ENCODE measurements at places on chromosomes 16 and 17.

DNA sequence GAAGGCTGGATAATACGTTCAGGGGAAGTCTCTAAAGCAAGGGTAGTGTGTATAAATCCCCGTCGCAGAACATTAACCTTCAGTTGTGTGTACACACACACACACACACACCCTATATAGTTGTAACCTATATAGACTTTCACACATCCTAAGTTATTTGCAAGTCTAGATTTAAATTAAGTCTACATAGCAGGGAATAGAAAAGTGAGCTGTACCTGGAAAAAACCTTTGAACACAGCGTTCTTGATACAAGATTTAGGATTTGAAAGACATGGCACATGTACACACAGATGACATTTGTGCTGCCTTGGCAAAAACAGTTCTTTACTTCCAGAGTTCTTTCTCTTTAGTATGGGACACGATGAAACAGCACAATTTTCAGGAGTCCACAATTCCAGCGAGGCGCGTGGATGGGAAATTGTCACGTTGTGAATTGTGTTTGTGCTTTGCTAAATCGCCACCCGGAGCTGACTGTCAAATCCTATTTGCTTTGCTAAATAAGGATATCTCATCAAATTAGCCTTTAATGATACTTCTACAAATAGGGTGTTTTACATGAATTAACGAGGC, 233.9 kb downstream of the MRTFB start:
- no peak for DNase-seq

DNA sequence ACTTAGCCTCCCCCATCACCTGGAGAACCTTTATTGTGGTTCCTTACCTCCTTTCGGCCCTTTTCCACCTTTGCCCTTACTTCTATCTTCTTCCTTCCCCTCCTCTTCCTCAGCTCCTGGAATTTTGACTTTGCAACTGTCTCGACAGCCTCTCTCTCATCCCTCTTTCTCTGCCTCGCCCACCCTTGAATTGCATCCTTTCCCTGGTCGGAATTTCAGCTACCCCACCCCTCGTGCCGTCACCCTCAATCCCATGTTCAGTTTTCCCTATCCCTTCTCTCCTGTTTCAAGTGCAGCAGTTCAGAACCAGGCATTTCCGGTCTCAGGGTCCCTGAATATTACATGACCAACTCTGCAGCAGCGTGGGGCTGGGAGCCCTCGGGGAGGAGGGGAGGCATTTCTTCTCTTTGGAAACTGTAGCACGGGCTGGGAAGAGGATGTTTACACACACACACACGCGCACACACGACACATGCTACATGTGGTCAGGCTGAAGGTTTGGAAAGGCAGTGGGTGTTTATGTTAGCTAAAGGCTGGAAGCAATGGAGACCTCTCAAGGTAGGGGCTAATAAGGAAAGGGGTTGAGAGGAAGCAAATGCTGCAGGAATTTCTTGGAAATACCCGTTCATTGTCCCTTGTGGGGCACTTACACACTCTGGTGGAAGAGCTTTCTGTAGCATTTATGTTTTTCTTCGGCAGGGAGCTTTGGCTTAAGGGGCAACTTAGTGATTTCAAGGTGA, 971 bp downstream of the MINK1 start:
- no peak for DNase-seq

DNA sequence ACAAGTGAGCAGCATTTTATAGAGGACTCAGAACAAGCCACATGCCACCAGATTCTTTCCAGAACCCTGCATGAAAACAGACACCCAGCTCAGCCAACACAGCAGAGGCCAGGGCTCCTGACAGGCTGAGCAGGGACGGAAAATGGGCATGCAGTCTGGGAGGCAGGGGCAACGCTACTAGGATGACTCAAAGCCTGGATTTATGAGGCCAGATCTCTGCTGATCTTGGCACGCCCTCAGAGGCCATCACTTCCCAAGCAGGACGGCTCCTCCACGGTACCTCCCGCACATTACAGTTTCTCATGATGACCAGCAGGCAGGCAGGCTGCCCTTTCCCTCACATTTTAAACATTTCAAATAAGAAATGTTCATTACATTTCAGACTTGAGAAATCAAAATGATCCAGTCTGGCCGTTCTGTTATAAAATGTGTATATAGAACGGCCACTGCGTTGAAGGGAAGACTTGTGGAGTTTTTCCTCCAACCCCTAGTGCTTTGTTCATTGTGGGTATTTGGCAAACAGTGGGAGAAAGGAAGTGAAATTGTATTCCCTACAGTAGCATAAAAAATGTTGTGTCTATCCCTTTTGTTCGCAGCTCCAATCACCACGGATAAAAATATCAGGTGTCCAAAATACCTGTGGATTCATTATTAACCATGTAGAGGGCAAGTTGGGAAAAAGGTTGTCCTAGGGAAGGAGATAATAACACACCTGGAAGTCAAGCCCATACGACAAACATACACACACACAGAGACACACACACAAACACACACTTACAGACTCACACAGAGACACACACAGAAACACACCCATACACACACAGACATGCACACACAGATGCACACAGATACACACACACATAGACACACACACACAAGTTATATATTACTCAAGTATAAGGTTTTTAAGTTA, 64.8 kb upstream of the ADAMTS18 start:
- DNase-seq: no peak

DNA sequence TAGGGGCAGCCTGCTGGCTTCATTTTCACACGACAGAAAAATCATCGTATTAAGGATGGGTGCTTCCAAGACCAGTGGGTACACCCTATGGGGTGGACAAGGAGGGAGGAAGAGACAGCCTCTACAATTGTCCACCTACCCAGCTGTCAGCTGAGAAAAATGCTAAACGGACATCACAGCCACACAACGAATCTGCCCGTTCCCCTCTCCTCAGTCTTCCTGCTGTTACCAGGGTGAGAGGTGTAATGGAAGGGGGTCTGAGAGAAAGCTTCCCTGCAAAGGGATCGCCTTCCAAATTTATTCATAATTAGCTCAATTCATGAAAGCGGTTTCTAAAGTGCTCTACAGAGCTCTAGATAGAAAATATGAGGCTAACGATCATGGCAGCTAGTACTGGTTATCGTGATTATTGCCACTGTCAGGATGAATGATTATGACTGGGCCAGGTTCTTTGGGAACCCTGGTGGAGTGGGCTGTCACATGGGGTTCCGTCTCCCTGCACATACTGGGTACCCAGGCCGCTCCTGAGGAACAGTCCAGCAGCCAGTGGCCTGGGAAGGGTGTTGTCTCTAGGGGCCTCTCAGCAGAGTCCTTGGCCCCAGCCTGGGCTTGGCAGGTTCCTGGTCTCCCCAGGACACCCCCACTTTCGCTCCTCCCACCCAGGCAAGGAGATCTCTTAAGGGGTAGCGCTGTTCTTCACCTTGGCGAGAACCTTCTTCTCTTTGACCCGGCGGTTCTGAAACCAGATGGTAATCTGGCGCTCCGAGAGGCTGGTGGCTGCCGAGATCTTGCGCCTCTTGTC, 2.2 kb downstream of the HOXB13 start:
- DNase-seq: no peak

Data from stimulated activated CD8-positive, alpha-beta memory T cell treated with anti-CD3 and anti-CD28 coated beads, Interleukin-4, amount 100 ng/mL, for 24 hours (primary cell).